ENCODE measurements at places on chromosomes 1 and 21.

- no peak for DNase-seq
Observed at GRCh38 chr21:25615880-25616279, 8.6 kb upstream of the MRPL39 start.

DNA sequence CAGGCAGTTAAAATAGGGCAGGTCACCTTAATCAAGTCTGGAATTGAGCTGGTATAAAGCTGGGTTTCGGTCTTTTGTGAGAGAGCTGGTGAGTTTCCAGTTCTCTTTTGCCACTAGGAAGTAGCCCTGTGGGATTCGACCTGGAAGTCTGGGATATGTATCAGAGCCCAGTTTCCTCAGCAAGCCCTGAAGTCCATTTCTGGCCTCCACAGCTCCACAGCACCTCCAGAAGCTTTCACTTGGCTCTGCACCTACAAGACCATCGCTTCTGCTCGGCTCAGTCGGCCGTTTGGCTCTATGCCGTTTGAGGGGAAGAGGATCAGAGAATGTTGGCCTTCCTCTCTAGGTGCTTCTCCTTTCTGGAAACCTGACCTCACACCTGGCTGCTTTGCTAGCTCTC lies 148.0 kb downstream of the GALNT2 start:
- no peak for DNase-seq

DNA sequence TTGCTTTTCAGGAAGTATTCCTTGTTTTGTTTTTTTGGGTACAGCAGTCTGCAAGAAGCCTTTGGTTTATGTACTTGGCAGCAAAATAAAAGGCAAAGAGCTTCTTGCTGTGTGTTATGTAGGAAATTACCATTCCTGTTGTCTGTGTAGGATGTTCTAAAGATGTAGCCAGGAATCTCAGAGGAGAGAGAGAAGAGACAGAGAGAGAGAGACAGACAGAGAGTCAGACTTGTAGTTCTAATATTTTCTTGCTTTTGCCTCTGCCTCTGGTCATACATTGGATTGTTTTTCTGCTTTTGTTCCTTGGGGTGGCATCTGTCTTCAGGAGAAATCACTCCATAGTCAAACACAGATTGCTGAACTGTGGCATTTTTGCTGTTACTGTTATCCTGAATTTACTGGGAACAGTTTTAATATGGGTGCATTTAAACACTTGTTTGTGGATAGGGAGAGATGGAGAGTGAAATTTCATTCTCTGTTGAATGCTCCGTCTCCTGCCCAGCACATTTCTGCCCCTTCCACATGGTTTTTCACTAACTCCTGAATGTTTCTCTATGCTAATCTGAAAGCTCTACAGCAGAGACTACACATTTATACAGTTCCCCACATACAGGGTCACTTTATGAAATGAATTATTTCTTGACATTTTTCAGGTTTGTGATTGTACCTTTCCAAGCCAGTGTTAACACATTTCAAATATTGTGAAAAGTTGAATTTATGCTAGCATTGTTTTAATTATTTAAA lies 49.8 kb downstream of the POU2F1 start:
- no peak for DNase-seq

- DNase-seq = no peak
Observed at GRCh38 chr21:46003575-46004007, 22.0 kb downstream of the COL6A1 start.

DNA sequence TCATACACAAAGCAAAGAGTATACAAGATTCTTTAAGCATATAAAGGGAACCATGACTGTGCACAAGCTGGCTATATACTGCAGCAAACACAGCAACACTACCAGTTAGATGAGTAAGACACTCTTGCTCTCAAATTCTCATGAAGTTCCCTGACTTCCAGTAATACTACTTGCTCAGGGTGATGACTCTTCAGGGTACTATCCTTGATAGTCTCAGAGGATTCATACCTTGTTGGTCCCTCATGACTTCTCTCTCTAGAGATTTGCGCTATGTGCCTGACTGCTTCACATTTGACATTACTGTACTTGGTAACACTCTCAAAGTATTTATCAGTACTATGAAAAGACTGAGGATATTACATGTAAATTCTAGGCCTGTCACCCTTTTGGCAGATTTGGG lies 159.8 kb upstream of the ZRANB2 start:
- DNase-seq = no peak
